NCI-H524 (cell line): ENCODE measurements at places on chromosomes 16 and 17.

- no peak for DNase-seq
Measured at GRCh38 chr16:50881956-50882355, 140.1 kb downstream of the CYLD start.

DNA sequence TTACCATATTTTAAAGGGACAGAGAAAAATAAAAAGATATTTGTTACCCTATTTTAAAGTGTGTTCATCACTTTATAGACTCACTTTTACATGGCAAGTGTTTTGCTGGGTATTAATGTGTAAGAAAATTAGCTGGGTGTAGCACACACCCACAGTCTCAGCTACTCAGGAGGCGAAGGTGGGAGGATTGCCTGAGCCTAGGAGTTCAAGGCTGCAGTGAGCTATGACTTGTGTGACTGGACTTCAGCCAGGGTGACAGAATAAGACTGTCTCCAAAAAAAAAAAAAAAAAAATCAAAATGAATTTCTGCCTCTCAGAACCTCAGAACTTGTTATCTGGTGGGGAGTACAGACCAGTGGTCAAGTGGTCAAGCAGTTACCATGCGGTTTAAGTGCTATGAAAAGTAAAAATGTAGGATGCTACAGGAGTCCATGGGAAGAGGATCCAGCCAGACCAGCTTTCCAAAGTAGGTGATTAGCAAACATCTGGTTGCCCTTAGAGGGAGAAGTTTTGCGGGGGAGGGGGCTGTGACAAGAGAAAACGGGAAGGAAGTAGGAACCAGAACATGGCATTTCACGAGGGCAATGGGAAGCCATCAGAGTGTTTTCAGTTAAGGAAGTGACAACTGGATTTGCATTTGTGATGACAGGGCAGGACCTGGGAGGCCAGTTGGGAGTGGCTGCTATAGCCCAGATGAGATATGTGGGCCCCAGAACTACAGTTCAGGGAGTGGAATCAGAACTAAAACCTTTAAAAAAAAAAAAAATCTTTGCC is 13.9 kb downstream of the CNEP1R1 start:
- no peak for DNase-seq

DNA sequence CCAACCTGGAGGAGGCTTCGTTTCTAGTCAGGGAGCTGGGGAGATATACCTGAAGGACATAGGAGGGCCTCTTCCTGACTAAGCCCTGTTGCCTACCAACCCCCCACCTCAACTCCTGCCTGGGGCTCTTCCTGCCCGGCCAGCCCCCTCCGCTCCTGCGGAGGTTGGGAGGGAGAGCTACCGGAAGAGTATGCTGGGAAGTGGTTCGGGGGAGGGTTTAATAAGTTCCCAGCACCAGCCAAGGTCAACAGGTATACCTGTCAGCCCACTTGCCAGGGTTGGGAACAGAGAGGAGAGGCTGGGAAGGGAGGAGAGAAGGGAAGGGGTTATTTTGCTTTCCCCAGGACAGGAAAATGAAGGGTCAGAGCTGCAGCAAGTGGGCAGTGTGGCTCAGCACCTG is 4.7 kb downstream of the PPP1R1B start:
- DNase-seq: no peak

- DNase-seq: no peak
Measured at GRCh38 chr17:4738136-4739121, 1.2 kb upstream of the ZMYND15 start.

GRCh38 chr17:64658931-64659330 is 3.2 kb downstream of the SMURF2 start:
- no peak for DNase-seq

- DNase-seq: no peak
Measured at GRCh38 chr16:8739989-8740704, 57.3 kb downstream of the TMEM186 start.

- DNase-seq: no peak
Measured at GRCh38 chr16:20348365-20349185, 3.9 kb downstream of the UMOD start.

- DNase-seq: peak; percentile 54
Measured at GRCh38 chr17:15944759-15945526, at the start of gene ADORA2B. TSS of gene ADORA2B (plus strand) at chr17:15945130. CDS start at chr17:15945249, 119 bp downstream.

DNA sequence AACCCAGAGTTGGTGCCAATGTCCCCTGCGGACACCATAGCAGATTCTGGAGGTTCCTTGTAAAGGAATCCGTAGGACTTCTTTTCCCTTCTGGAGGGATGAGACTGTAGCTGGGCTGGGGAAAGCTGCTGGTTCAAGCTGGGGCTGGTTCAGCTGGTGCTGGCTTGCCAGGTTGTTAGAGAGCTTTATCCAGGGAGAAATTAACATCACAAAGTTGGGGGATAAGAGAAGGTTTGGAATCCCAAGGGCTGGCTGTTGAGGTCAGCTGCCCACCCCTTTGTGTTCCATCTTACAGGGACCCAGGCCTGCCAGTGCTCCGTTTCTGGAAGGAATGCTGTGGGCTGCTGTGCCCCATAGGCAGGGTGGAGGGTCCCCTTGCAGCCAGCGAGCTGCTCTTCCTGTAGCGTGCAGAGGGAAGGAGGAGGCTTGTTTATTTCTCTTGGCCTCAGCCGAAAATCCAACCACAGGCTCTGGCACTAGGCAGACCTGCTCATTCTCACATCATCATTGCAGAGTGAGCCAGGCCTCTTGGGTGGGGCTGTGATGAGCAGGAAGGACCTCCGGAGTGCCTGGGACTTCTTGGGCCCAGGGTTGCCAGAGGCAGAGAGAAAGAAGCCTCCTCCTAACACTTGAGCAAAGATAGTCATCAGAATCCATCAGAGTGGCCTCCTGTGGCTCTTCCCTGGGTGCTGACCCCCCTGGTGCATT is 251.1 kb downstream of the SEC14L1 start:
- DNase-seq: no peak

- peak; percentile 67 for DNase-seq
Measured at GRCh38 chr17:63774141-63774968, at the start of gene DDX42. TSS of gene DDX42 (plus strand) at chr17:63774170. CDS start at chr17:63787050, 12,880 bp downstream.

DNA sequence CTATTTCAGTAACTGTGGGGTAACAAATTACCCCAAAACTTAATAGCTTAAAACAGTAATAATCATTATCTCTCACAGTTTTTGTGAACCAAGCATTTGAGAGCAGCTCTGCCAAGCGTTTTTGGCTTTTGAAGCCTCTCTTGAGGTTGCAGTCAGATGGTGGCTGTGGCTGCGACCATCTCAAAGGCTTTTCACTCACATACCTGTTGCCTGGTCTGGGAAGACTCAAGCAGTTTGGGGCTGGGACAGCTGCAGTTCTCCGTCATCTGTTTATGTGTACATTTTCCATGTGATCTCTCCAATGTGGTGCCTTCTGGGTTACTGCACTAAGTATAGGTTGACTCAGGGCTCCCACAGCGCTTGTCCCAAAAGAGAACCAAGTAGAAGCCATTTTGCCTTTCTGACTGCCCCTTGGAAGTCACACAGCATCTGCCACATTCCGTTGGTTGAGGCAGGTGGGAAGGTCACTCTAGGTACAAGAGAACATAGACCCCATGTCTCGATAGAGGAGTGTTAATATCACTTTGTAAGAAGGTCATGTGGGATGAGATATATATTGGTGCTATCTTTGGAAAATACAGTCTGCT is 49.6 kb downstream of the LDHD start:
- no peak for DNase-seq

GRCh38 chr16:12503191-12503590 is 300.5 kb downstream of the CPPED1 start:
- no peak for DNase-seq
